ENCODE measurements at places on chromosomes 12 and 14. TPM values are rescaled to one million over a fixed set of nuclear protein-coding genes. Genes with fewer than 3 reads are reported as not detected.

The ARL6IP4 gene
- 180 TPM for total RNA-seq

The CDK2 gene
- 86.7 TPM for total RNA-seq

The TBX5 gene
- not detected for total RNA-seq

The RGS6 gene
- total RNA-seq: not detected

The KLHL33 gene
- 0.54 TPM for total RNA-seq

The CDKN1B gene
- 39.9 TPM for total RNA-seq

The FCF1 gene
- total RNA-seq: 75.2 TPM

The SLC7A7 gene
- total RNA-seq: 0.45 TPM

The SYCP3 gene
- total RNA-seq: 0.36 TPM

The CIROP gene
- not detected for total RNA-seq

DNA sequence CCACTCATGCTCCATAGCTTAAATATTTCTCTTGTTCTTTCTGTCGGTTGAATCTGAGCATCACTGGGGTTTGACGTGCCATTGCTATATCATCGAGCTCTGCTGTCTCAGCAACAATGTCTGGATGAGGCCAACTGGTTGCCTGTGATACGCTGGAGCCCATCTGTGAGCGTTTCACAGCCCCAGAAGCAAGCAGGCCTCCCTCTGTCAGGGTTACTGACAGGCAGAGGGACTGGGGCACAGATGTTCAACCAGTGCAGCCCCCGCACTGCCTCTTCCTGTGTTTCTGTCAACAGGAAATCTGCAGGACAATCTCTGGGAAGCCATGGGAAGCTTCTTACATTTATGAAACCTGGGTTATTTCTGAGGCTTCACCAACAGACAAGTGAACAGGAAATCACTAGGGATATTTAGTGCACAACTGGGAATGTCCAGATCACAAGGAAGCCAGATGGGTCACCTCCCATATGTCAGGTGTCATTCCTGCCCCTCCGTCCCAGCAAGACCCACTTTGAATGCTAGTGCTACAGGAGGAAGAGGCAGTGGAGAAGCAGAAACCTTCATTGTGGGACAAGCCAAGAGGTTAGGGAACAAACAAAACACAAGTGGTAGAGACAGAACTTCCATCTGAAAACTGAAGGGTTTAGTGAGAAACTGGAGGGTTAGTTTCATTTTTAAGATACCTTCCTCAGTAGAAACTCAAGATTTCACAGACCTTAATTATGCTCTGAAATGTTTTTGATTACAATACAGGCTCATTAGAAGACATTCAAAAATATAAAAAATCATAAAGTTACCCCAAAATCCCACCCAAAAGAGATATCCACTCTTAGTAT, 24.1 kb downstream of the DMAC2L start:
- no peaks in the 10 kb centered on the region for H3K27me3 ChIP-seq
- peak; percentile 34 for DNase-seq
- peak overlapping the region; percentile 6 for H3K4me3 ChIP-seq
- peak overlapping the region; percentile 68 for H3K27ac ChIP-seq
- H3K4me1 ChIP-seq: peaks cover 15% of the 10 kb centered on the region

GRCh38 chr12:124774054-124774461, 89.6 kb downstream of the SCARB1 start:
- H3K36me3 ChIP-seq: peaks cover 11% of the 10 kb centered on the region
- peak overlapping the region; percentile 46 for H3K4me3 ChIP-seq
- peak; percentile 63 for DNase-seq
- H3K27ac ChIP-seq: peak overlapping the region; percentile 91
- peaks cover 20% of the 10 kb centered on the region for H3K27me3 ChIP-seq
- H3K4me1 ChIP-seq: peaks cover 36% of the 10 kb centered on the region

DNA sequence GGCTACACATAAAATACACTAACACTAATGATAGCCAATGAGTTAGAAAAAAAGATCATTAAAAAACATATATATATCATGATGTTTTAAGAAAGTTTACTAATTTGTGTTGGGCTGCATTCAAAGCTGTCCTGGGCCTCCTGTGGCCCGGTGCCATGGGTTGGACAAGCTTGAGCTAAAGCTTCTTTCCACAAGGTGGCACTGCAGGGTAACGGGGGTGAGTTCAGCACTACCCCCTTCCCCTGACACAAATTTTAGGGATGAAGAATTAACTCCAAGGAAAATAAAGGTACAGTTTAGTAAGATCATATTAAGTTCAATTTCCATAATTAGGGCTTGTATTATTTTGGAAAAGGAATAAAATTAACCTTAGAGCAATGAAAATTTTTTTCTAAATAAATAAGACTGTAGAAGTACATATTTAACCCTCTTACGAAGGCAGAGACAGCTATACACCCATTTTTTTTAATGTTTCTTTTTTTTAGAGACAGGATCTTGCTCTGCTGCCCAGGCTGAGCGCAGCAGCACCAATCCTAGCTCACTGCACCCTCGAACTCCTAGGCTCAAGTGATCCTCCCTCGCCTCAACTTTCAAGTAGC, 38.9 kb downstream of the PPP1R13B start:
- H3K36me3 ChIP-seq: no peaks in the 10 kb centered on the region
- H3K27ac ChIP-seq: no peak overlapping the region
- DNase-seq: peak; percentile 77
- H3K4me1 ChIP-seq: peaks cover 7% of the 10 kb centered on the region

DNA sequence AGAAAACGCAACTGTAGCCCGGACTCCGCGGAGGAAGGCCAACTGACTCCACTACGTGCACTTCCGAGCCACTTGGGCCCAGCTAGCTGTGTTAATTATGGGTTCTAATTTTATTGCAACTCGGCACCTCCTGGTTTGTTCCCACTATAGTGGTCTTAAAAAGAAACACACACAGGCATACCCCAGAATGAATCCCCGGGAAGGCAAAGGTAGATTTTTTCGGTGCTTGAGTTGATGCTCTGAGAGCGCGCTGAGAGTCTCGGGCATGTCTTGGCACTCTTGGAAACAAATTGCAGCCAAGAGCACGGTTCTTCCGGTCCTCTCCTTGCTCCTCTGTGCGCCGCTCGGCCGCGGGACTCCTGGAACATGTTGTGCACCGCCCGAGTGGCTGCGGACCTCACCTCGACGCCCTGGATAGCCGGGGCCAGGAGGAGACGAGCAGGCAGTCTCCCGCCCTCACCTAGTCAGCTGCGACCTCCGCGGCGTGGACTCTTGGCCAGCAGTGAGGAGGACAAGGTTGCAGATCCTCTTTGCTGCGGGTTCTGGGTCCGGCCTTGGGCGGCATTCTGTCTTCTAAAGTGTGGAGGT, 6.8 kb upstream of the PAX9 start:
- no peaks in the 10 kb centered on the region for H3K36me3 ChIP-seq
- H3K4me3 ChIP-seq: no peak overlapping the region

DNA sequence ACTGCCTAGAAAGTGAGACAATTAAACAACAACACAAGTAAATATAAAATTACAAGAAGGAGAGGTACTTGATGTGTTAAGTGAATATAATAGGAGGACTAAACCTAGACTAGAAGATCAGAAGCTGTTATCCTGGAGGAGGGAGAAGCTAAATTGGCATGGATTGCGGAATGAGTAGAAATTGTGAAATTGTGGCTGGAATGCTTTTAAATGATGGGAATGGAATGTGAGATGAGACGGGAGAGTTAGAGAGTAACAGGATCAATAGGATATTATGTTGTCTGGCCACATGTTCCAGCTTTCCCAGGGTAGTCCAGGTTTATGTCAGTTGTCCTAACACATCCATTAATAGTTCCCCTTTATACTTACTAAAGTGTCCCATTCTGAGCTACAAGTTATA, 44.0 kb upstream of the CPNE8 start:
- H3K27me3 ChIP-seq: no peaks in the 10 kb centered on the region
- H3K4me3 ChIP-seq: no peak overlapping the region
- no peak overlapping the region for H3K27ac ChIP-seq
- H3K4me1 ChIP-seq: no peaks in the 10 kb centered on the region

GRCh38 chr12:105658389-105658788, 327.9 kb downstream of the C12orf75 start:
- H3K36me3 ChIP-seq: no peaks in the 10 kb centered on the region
- no peak overlapping the region for H3K27ac ChIP-seq
- H3K4me1 ChIP-seq: no peaks in the 10 kb centered on the region
- H3K4me3 ChIP-seq: no peak overlapping the region
- peaks cover 4% of the 10 kb centered on the region for H3K27me3 ChIP-seq

DNA sequence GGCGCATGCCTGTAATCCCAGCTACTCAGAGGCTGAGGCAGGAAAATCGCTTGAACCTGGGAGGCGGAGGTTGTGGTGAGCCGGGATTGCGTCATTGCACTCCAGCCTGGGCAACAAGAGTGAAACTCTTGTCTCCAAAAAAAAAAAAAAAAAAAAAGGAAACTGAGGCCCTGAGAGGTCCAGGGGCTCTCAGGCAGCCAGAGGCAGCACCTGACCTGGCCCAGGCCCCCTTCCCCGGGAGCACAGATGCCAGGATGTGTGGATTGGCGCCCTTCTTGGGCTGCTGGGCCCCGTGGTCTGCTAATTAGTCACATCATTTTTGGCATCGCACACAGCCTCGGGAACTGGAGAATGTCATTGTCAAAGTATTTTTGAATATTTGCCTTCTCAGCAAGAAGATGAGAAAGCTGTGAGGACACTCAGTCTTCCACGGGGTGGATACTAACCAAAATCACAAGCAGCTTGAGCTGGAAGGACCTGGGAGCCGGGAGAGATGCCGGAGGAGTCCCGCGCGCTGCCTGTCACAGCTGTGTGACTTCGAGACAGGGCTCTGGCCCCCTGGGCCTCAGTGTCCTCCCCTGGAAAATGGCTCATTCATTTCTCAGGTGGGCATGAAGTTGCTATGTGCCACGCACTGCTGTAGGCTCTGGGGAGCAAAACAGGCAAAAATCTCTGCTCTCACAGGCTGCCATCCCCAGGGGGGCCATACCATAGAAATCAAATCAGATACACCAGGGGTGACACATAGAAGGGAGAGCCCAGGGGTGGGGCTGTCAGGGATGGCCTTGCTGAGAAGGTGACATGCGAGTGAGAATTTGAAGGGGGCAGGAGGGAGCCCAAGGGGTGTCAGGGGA, 12.5 kb upstream of the RCOR1 start:
- no peaks in the 10 kb centered on the region for H3K4me1 ChIP-seq
- no peaks in the 10 kb centered on the region for H3K27me3 ChIP-seq
- no peaks in the 10 kb centered on the region for H3K36me3 ChIP-seq
- no peak for DNase-seq
- no peak overlapping the region for H3K27ac ChIP-seq

GRCh38 chr12:102454808-102455760, 25.3 kb downstream of the IGF1 start:
- H3K27ac ChIP-seq: no peak overlapping the region
- H3K4me3 ChIP-seq: no peak overlapping the region
- H3K36me3 ChIP-seq: no peaks in the 10 kb centered on the region
- no peaks in the 10 kb centered on the region for H3K4me1 ChIP-seq

- no peaks in the 10 kb centered on the region for H3K27me3 ChIP-seq
- H3K4me1 ChIP-seq: no peaks in the 10 kb centered on the region
- no peak overlapping the region for H3K27ac ChIP-seq
- no peaks in the 10 kb centered on the region for H3K36me3 ChIP-seq
- DNase-seq: no peak
These were observed 129.3 kb upstream of the LMNTD1 start for GRCh38 chr12:25682421-25682820.

DNA sequence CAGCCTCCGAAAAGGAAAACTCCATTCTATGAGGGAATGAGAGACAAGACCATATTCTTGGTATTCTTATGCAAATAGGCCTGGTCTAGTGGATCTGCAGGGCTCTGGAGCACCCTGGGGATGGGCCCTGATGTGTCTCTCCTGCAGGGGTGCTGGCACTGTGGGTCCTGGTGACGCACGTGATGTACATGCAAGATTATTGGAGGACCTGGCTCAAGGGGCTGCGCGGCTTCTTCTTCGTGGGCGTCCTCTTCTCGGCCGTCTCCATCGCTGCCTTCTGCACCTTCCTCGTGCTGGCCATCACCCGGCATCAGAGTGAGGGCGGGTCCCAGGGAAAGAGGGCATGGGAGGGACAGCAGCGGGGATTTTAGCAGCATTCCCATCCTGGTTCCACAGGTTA, 5.8 kb downstream of the SLC48A1 start:
- H3K4me1 ChIP-seq: peaks cover 31% of the 10 kb centered on the region
- H3K4me3 ChIP-seq: no peak overlapping the region
- peaks cover 4% of the 10 kb centered on the region for H3K36me3 ChIP-seq
- H3K27ac ChIP-seq: no peak overlapping the region
- no peak for DNase-seq
- H3K27me3 ChIP-seq: no peaks in the 10 kb centered on the region

DNA sequence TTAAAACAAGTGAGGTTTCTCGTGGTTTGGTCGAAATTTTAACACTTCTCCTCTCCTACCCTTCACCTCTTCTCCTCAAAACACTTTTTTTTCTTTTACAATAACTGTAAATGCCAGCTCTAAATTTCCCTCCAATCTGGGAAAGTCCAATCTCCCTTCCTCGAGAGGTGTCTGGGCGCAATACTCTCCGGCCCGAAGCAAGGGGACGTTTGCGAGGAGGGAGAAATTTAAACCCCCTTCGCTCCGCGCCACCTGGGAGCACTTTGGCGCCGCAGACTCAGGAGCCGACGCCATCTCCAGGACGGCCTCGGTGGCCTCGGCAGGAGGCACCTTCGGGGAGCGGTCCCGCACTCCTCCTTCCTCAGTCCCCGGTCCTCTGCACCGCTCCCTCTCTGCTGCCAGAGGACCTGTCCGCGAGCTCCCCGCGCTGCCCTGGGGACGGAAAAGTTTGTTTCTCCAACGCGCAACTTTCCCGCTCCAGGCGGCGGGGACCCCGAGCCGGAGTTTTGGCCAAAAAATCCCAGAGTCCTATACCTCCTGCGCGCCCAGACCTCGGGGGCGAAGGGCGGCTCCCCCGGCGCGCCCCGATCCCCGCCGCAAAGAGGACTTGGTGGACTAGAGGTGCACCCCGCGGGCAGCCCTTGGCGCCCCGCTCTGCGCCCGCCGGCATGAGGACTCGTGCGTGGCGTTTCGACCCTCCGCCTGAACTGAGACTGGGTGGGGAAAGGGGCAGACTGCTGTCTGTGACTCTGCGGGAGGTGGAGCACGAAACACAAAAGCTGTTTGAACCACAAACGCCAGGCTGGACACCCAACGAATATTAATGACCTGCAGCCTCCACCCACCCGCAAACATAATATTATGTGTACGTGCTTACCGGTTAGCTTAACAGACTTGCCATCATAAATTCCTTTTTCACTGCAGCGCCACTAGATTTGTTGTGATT, 95.2 kb upstream of the HMGA2 start:
- no peak overlapping the region for H3K27ac ChIP-seq
- DNase-seq: no peak
- peaks cover 48% of the 10 kb centered on the region for H3K27me3 ChIP-seq
- no peaks in the 10 kb centered on the region for H3K36me3 ChIP-seq

GRCh38 chr12:52234223-52234810, 1.3 kb downstream of the KRT7 start:
- DNase-seq: no peak
- H3K4me1 ChIP-seq: no peaks in the 10 kb centered on the region
- H3K4me3 ChIP-seq: no peak overlapping the region
- H3K27me3 ChIP-seq: peaks cover 43% of the 10 kb centered on the region

- peaks cover 78% of the 10 kb centered on the region for H3K27me3 ChIP-seq
- no peak for DNase-seq
- H3K27ac ChIP-seq: no peak overlapping the region
- no peaks in the 10 kb centered on the region for H3K36me3 ChIP-seq
- peak overlapping the region; percentile 74 for H3K4me3 ChIP-seq
These were observed 8.4 kb upstream of the SIX1 start for GRCh38 chr14:60657456-60658210.
